HCEC 1CT (cell line): ENCODE measurements at places on chromosomes 2 and 18.

GRCh38 chr2:133733901-133734255, 165.6 kb upstream of the NCKAP5 start:
- DNase-seq, result peak; percentile 62

GRCh38 chr2:106624787-106625380, 137.7 kb downstream of the CD8B2 start:
- no peak for DNase-seq

- DNase-seq, result no peak
Measured at GRCh38 chr2:69625078-69625795, 18.3 kb downstream of the AAK1 start.

DNA sequence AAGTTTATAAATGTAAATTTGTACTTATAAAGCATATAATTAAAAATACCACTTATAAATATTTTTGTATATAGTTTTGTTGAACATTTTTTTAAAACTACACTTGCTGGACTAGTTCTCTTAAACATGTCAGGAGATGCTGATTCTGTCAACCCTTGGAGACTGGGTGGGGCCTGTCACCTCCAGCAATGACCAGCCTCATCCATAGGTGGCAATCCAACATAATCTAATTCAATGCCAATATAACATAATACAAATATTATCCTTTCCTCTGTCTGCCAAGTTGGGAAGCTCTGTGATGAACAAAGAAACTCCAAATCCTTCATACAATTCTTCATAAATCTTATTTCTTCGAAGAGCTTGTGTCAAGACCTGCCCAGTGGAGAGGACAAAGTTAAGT, 140.4 kb downstream of the RBMS1 start:
- DNase-seq, result peak; percentile 23

GRCh38 chr2:69762025-69762424, 20.1 kb downstream of the ANXA4 start:
- no peak for DNase-seq

DNA sequence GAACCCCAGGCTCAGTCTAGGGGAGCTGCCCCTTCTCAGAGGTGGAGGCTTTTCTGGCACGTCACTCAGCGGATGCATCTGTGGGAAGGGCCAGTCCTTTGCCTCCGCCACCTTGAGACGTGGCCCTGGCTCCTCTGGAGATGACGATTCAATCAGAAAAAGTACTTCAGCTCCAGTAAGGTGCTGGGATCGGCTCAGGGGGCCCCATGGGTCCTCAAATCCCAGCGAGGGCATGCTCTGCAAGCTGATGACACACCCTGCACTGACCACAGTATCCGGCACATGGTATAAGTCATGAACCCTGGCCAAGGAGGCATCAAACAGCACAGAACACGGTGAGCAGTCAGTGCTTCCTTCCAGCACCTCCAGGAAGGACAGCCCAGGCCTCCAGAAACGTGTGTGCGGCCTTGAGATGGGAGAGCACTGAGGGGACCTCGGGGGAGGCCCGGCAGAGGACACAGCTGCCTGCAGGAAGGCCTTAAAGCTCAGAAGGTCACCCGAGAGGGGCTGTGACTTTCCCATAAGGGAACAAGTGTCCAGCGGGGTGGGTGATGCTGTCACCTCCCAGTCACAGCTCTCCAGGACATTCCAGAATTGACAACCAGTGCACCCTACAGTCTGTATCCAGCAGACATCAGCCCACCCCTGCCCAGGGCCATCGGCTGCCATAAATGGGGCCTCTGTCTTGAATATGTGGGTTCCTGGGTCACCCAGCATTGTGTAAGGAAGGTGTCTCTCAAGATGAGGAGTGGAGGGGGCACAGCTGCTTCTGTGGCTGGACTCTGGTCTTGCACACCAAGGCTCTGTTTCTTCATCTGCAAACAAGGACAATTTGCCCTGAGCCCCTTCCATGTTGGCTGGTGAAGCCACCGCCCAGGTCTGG, 205.8 kb downstream of the NDUFA10 start:
- no peak for DNase-seq

DNA sequence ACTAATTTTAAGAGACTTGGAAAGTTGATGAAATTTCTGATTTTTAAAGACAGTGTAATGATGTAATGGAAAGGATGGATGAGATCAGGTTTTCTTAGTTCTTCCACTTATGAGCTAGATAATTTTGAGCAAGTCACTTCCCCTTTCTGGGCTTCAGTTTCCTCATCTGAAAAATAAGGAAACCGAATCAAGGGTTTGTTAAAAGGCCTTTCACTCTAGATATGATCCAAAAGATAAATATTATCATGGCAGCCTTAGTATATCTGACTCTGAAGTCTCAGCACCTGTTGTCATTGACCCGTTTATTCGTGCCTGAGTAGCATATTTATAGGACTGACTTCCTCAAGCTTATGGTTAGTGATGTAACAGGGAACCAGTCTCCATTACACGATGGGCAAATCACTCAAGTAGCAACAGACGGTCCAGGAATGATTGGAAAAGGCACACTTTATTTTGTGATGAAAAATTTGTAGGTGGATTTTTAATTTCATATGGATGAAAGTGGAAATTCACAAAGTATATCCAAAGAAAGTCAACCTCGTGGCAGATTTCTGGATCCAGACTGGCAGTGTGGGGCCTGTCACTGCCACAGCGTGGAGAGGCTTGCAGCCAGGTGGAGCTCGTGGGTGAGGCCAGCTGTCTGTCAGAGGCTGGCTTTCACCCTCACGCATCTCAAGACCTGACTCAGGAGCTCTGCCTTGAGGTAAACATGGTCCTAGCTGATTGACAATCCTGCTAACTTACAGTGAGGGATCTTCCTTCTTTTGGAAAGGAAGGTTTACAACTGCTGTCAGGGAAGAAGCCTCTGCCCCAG, 137.9 kb upstream of the CXCR4 start:
- no peak for DNase-seq
